Midbrain (tissue), 1 donor: ENCODE measurements at places on chromosomes 3 and 15.
A peak's percentile ranks its signal among the peaks of the same experiment; 100 is the strongest.

GRCh38 chr3:9118222-9118621 lies 131.2 kb downstream of the SRGAP3 start:
- DNase-seq = no peak

DNA sequence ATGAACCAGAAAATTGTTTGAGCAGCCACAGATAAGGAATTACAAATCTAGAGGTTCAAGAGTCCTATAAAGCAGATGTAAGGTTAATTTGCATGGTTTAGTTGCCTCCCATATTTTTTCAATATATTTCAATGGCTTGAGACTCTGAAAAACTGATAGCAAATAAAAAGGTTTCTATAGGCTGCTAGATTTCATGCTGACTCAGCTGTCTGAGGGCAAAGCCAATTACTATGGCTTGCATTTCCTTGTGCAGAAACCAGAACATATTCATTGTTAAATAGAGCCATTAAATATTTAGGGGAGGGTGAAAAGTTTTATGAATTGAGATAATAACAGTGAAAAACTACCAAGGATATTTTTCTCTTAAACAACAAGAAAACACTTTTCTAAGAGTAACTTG lies 278.1 kb upstream of the CADM2 start:
- no peak for DNase-seq

- no peak for DNase-seq
Measured at GRCh38 chr3:37909067-37909911, 47.6 kb downstream of the CTDSPL start.

DNA sequence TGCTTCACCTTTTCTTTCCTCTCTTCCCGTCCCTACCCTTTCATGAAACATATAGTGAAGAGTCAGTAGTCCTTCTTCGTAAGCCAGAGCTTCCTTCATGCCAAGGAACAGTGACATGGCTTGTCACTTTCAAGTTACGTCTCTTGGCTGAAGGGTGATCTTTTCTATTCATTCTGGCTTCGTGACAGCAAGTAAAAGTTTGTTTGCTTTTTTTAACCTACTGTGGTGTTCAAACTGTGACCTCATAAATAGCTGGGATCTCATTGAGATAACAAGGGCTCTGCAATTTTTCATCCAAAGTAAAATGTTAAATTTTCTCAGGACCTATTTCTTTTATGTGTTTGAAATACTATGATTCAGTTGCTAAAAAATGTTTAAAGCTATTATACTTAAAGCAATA lies 10.5 kb downstream of the CDIN1 start:
- DNase-seq = no peak

- DNase-seq = no peak
Measured at GRCh38 chr3:193840111-193840641, 247.2 kb downstream of the OPA1 start.

GRCh38 chr3:15426579-15427118 lies 695 bp downstream of the METTL6 start:
- no peak for DNase-seq

DNA sequence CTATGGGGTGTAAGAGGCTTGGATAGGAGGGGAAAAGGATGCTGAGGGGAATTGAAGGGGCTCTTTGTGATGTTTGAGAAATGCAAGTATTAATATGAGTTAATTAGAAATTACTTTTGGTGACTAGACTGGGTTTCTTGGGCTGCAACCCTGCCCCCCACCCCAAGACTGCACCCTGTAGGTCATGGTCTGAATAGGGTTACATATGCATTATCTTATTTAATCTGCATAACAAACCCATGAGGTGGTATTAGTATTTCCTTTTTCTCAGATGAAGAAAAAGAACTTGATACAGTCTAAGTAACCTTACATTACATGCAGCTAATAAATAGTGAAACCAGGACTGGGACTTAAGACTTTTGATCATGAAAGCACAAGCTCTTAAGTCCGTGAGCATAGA lies 5.6 kb upstream of the ZBTB38 start:
- no peak for DNase-seq

GRCh38 chr3:61665987-61666386 lies 104.6 kb downstream of the PTPRG start:
- DNase-seq = no peak

- DNase-seq = no peak
Measured at GRCh38 chr15:99925661-99926461, 192.6 kb upstream of the LYSMD4 start.

GRCh38 chr15:74610302-74610951 lies 5.2 kb upstream of the CLK3 start:
- DNase-seq = no peak

- DNase-seq = no peak
Measured at GRCh38 chr15:73789521-73790240, 36.5 kb upstream of the INSYN1 start.

- DNase-seq = no peak
Measured at GRCh38 chr3:58948018-58948417, 101.8 kb downstream of the CFAP20DC start.

GRCh38 chr3:112682361-112682760 lies 41.4 kb upstream of the CCDC80 start:
- no peak for DNase-seq

DNA sequence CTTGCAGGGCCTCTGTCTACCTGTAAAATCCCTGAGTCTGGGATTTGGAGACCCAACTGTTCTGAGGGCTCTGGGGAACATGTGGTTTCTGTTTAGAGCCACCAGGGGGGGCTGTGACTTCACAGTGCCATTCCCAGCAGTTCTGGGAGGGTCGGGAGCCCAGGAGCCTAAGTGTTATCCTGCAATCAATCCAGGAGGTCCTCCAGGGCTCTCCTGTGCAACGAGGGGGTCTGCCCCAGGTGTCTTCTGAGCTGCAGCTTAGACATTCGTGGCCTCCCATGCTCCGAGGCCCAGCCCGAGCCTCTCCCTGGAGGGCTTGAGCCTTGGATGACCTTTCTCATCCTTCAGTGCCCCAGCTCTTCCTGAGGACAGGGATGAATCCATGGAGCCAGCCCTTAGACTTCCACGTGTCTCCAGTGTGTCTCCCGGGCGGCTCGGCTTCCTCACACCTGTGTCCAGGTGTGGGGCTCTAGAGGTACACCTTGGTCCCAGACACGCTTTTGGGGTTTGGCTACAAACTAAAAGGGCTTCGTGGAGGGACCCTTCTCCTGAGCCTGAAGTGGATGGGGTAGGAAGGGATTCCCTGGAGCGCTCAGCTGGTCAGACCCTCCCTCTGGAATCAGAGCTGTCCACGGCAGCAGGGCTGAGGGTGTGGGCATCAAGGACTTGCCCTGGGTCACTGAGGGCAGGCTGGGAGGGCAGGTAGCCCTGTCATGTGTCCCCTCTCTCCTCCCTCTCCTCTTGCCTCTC lies 20.3 kb upstream of the ABTB1 start:
- peak; percentile 57 for DNase-seq

GRCh38 chr3:124115279-124115678 lies 123.4 kb upstream of the ROPN1 start:
- no peak for DNase-seq

DNA sequence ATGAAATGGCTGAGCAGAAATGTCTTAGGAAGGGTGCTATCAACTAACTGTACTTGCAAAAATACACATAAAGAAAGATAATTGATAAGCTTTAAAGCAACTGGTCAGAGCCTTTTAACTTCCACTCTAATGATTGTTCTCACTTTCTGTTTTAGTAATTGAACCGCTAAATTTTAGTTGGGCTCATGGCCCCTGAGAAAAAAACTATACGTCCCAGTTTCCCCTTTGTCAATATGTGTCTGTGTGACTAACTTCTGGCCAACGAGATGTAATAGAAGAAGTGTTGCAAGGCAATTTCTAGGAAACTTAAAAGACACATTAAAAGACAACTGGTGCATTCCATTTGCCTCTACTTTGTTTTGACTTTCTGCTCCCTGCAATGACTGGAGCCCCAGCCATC lies 223.9 kb downstream of the NR1D2 start:
- DNase-seq = no peak

DNA sequence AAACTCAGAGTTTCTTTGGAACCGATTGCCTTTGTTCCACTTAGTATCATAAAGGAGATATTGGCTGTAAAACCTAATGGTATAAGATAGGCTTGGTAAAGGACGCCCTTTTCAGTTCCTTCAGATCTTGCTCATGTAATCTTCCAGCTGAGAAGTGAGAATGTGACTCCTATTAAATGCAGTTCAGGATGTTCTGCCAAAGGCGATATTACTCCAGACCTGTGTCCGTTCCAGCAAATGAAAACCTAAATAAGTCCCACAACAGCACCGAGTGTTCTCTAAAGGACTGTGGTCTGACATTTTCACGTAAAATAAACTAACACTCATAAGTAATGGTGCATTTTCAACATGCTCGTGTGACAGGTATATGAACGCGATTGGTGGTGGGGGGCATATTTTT lies 276.2 kb downstream of the FEZF2 start:
- no peak for DNase-seq

DNA sequence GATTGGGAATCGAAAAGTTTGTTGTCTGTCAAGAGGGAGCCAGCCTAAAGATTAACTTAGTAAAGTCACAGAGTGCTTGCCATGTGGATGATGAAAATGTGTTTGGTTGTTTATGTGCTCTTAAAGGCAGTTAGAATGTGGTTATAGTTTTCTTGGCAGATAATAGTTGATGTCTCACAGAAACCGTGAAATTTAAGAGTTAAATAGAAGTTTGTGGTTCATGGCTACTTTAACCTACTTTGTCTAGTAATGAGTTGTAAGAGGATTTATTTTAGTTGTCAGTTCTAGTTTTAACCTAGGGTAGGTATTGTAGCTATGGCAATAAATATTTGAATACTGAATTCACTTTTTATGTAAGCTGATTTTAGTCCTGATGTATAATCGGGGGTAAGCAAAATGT lies 36.4 kb upstream of the EIF3J start:
- no peak for DNase-seq

- DNase-seq = no peak
Measured at GRCh38 chr3:30673425-30674341, 67.3 kb downstream of the TGFBR2 start.

GRCh38 chr3:112647122-112647521 lies 6.2 kb upstream of the CCDC80 start:
- no peak for DNase-seq

DNA sequence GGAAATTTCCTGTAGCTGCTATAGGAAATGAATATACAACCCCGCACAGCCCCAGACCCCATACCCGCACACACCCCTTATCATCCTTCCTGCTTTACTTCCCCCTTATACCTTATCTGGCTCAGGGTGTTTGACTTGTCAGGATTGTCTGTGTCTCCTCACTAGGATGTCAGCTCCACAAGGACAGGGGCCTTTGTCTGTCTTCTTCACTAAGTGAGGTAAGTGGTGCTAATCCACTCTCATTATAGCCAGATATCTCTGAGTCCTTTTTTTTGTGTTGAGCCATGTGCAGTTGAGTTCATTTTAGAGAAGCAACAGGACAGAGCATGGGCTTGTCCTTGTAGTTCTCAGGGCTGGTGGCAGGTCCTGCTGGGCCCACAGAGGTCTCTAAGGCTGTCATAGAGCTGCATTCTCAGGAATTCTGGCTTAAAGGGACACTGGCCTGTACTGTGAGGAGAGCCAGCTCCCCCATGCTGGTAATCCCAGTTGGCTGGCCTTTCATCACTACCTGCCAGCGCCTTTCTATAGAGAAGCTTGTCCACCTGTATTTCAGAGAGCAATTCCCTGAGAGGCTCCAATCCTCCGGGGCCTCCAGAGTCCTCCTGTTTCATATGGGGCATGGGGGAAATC lies 9.0 kb downstream of the KY start:
- DNase-seq = no peak

DNA sequence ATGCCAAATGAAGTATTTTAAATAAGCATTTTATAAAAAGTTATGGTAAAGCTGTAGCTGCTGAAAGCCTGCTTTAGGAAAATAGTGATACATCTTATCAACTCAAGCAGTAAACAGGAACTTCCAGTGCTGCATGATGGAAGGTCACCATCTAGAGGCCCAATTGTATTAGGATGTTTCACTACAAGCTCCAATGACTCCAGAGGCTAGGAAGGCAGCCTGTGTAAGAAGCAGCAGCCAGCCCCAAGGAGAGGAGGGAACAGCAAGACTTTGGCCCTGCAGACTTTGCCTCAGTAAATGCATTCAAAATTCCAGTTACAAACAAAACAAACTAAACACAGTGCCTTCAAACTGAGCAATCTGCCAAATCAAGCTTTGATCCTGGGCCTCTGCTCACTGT lies 32.1 kb downstream of the ILDR1 start:
- DNase-seq = no peak

GRCh38 chr3:106963442-106963841 lies 413.8 kb upstream of the CCDC54 start:
- DNase-seq = peak; percentile 10

GRCh38 chr3:129616713-129617112 lies 10.2 kb upstream of the PLXND1 start:
- DNase-seq = no peak

DNA sequence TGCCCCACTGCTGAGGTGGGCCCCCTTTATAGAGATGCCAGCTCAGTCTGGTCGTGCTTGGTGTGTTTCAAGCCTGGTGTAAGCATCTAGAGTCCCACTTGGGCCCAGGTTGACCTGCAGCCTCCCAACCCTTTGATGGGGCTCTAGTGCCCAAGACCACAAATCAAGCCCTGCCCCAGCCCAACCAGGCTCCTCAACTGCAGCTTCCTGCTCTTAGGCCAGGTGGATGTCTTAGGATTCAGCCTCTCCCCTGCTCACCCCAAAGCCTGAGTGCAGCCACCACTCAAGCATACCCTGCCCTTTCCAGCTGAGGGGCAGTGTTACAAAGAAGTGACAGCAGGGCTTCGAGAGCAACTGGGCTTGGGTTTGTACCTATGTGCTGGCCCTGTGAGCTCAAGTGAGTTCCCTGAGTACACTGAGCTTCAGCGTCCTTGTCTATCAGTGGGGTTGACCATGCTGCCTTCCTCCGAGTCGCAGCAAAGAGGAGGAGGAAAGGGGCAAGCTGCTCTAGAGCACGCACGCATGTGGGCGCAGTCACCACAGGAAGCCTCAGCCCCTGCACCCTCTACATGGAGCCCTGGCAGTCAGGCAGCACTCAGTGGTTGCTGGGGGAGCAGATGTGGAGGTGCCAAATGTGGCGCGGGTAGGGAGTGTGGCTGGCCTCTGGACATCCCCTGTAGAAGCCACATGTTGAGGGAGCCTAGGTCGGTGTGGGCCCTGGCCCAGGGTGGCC lies 120.7 kb downstream of the EEFSEC start:
- DNase-seq = no peak

- no peak for DNase-seq
Measured at GRCh38 chr15:72559781-72560180, 85.7 kb downstream of the ARIH1 start.

GRCh38 chr15:90902840-90903732 lies at the start of gene MAN2A2:
Gene MAN2A2, plus strand, starts transcription at chr15:90903302. Its CDS starts 906 bp downstream, at chr15:90904208.
- peak; percentile 81 for DNase-seq

GRCh38 chr3:152382312-152383135 lies 113.8 kb downstream of the MBNL1 start:
- no peak for DNase-seq

GRCh38 chr3:132456571-132456970 lies 39.3 kb downstream of the DNAJC13 start:
- no peak for DNase-seq

- no peak for DNase-seq
Measured at GRCh38 chr15:45812200-45812599, 177.4 kb downstream of the SQOR start.

GRCh38 chr3:21909096-21909495 lies 158.1 kb upstream of the ZNF385D start:
- no peak for DNase-seq

GRCh38 chr3:195153130-195153529 lies 117.8 kb downstream of the XXYLT1 start:
- peak; percentile 5 for DNase-seq
